T-helper 17 cell (primary cell): ENCODE measurements at places on chromosomes 5 and 9. TPM values are rescaled to one million over a fixed set of nuclear protein-coding genes. Genes with fewer than 3 reads are reported as not detected.
A peak's percentile ranks its signal among the peaks of the same experiment; 100 is the strongest.

GRCh38 chr9:117936185-117937130, 232.3 kb downstream of the TLR4 start:
- H3K4me3 ChIP-seq = no peak overlapping the region
- H3K27ac ChIP-seq = no peak overlapping the region
- no peaks in the 10 kb centered on the region for H3K27me3 ChIP-seq
- H3K4me1 ChIP-seq = no peaks in the 10 kb centered on the region
- DNase-seq = no peak

SPINK13 gene
- not detected for total RNA-seq

DNA sequence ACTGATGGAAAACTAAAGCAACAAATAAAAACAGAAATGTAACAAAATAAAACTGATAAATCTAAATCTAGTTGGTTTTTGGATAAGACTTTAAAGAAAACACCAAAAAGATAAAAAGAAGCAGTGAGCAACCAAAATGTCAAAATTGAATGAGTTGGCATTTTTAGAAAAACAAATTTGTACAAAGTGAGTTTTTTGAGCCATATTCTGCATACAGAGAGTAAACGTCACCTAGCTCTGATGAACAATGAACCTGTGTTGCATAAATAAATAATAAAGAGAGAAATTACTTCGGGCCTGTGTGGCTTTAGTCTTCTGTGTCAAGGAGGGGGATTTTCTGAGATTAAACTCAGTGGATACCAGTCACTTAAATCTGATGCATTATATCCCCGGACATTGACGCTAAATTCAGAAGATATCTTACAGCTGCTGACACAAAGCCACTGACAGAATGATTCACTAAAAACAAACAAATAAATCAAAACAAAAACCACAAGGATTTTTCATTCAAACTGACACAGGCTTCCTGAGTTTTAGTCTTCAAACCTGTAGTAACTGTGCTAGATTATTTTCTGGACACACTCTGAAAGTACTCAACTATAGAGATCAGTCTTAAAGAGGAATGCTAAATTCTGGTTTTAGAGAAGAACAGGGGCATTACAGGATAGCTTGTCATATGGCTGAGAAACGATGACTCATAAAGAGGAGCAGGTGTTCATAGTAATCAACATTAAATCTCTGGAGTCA, 403.5 kb upstream of the ST8SIA4 start:
- no peaks in the 10 kb centered on the region for H3K36me3 ChIP-seq
- no peak overlapping the region for H3K27ac ChIP-seq
- H3K4me3 ChIP-seq = no peak overlapping the region
- no peaks in the 10 kb centered on the region for H3K4me1 ChIP-seq
- no peak for DNase-seq

- no peaks in the 10 kb centered on the region for H3K4me1 ChIP-seq
- H3K4me3 ChIP-seq = no peak overlapping the region
- H3K36me3 ChIP-seq = no peaks in the 10 kb centered on the region
- DNase-seq = no peak
These were observed 56.7 kb downstream of the DAPK1 start for GRCh38 chr9:87554171-87554910.

PGM5 gene
- 0.16 TPM for total RNA-seq

DNA sequence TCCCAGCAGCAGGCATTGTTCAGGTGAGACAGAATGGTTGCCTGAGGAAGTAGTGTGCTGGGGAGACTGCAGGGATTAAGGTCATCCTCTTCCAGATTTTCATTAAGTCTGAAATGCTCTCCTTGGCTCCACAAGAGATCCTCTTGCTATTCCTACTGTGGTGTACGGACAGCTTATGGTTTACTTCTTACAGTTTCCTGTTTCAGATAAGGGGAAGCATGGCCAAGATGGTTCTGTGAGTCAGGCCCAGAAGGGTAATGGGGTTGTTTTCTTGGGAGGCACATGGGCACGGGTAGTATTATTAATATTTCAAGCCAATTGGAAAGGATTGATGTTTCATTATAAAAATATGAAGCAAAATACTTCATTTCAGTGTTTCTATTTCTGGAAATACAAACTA, 42.9 kb downstream of the GLRX start:
- H3K27ac ChIP-seq = no peak overlapping the region
- no peak for DNase-seq
- no peaks in the 10 kb centered on the region for H3K36me3 ChIP-seq
- peaks cover 5% of the 10 kb centered on the region for H3K4me1 ChIP-seq
- H3K27me3 ChIP-seq = no peaks in the 10 kb centered on the region

DNA sequence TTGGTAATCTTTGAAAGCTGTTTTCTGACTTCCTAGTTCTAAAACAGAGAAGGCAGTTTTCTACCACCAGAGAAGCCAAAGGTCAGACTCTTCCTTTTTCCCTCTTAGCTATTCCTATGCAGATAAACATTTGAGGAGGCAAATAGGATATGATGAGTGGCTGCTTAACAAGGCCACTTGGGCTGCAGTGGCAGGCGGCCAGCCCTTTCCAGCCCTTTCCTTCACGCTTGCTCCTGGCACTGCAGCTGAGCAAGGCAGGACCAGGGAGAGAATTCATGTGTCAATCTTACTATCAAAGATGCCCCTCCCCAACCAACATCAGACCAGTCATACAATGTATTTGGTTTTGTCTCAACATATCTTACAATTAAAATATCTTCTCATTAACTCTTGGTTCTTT, 36.8 kb upstream of the RNF38 start:
- H3K4me1 ChIP-seq = peaks cover 32% of the 10 kb centered on the region
- peak overlapping the region; percentile 47 for H3K27ac ChIP-seq
- H3K4me3 ChIP-seq = no peak overlapping the region
- no peaks in the 10 kb centered on the region for H3K36me3 ChIP-seq
- H3K27me3 ChIP-seq = no peaks in the 10 kb centered on the region
- DNase-seq = no peak

DNA sequence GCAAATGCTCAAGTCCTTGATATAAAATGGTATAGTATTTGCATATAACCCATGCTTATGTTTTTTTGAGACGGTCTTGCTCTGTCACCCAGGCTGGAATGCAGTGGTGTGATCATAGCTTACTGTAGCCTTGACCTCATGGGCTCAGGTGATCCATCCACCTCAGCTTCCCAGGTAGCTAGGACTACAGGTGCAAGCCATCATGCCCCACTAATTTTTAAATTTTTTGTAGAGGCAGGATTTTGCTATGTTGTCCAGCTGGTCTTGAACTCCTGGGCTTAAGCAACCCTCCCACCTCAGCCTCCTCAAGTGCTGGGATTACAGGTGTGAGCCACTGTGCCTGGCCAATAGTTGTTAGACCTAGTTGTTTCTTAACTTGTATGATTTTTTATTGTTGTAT, 17.3 kb downstream of the SLC36A3 start:
- no peaks in the 10 kb centered on the region for H3K36me3 ChIP-seq
- H3K4me3 ChIP-seq = no peak overlapping the region
- no peak for DNase-seq

DNA sequence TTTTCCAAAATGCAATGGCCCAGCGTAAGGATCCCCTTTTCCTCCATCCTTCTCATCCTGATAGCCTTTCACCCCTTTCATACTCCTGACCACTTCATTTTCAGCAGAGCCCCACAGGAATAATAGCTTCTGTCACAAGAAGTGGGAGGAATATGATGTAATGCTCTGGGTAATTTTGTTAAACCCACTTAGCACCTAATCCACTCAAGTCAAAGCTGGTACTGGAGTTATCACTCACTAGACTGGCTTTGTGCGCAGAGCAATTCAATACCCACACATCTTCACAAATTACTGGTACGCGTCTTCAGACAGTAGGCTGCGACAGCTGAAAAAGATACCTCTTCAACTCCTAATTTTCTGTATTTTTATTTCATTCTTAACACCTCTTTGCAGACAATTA, 2232.8 kb upstream of the WWC1 start:
- no peaks in the 10 kb centered on the region for H3K36me3 ChIP-seq
- H3K4me3 ChIP-seq = no peak overlapping the region
- no peak for DNase-seq
- no peaks in the 10 kb centered on the region for H3K27me3 ChIP-seq

DNA sequence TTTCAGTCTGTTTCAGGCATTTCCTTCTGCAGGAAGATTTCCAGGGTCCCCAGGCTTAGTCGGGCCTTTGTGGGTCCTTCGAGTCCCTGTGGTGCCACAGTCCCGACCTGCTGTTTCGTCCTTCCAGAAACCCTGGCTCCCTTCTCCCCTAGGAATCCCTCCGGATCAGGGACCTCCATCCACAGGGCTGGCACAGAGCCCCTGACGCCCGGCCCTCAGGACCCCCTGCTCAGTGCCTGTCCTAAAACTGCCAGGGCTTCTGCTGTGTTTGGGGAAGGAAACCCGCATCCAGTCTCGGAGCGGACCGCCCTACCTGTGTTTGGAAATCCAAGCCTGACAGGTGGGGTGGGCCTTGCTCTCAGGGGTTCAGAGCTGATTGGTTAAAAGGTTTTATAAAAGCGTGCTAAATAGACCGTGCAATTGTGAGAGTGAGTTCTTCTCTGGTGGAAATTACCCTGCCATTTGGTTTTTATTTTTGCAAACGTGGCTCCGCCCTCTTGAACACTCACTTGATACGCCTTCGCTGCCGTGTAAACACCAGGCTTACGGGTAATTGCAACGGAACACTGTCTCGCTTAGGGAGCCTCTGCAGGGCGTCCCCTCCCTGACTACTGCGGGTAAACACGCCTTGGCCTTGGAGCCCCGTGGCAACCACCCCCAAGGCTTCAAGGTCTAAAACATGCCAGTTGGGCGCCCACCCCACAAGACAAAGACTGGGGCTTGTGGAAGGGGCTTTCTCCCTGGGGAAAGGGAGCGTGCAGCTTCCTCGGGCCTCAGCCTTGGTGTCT, 121.2 kb downstream of the PHF2 start:
- DNase-seq = no peak
- no peak overlapping the region for H3K4me3 ChIP-seq
- no peak overlapping the region for H3K27ac ChIP-seq
- peaks cover 18% of the 10 kb centered on the region for H3K27me3 ChIP-seq

GRCh38 chr9:131810351-131811170, 70.7 kb upstream of the RAPGEF1 start:
- no peaks in the 10 kb centered on the region for H3K4me1 ChIP-seq
- H3K27me3 ChIP-seq = peaks cover 71% of the 10 kb centered on the region
- no peak overlapping the region for H3K4me3 ChIP-seq
- no peak for DNase-seq
- H3K27ac ChIP-seq = no peak overlapping the region

- no peak overlapping the region for H3K4me3 ChIP-seq
- no peaks in the 10 kb centered on the region for H3K4me1 ChIP-seq
- H3K27ac ChIP-seq = no peak overlapping the region
- no peaks in the 10 kb centered on the region for H3K36me3 ChIP-seq
- H3K27me3 ChIP-seq = peaks cover 8% of the 10 kb centered on the region
These were observed 134.2 kb upstream of the PRSS3 start for GRCh38 chr9:33661176-33661575.

- H3K4me1 ChIP-seq = no peaks in the 10 kb centered on the region
- no peaks in the 10 kb centered on the region for H3K27me3 ChIP-seq
- no peak overlapping the region for H3K4me3 ChIP-seq
- no peak for DNase-seq
- no peak overlapping the region for H3K27ac ChIP-seq
- H3K36me3 ChIP-seq = no peaks in the 10 kb centered on the region
These were observed 69.9 kb downstream of the TLE1 start for GRCh38 chr9:81619353-81620001.

DNA sequence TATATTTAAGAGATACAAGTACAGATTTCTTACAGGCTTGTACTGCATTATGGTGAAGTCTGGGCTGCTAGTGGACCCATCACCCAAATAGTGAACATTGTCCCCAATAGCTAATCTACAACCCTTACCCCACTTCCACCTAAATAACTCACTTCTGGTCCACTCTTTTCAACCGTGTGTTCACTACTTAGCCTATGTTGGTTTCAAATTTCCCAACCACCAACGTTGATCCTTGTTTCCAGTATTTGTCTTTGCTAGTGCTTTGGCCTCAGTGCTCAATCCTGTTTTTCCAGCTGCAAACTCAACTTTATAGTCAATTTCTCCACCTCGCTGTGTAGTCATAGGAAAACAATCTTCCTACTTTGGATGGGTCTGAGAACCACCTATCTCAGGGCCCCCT, 45.3 kb upstream of the TTC39B start:
- H3K27ac ChIP-seq = no peak overlapping the region
- no peaks in the 10 kb centered on the region for H3K27me3 ChIP-seq
- DNase-seq = no peak
- H3K4me1 ChIP-seq = peaks cover 13% of the 10 kb centered on the region

NMUR2 gene
- total RNA-seq = not detected

CNTNAP3 gene
- not detected for total RNA-seq

GRCh38 chr5:129135633-129136032, 41.1 kb downstream of the ISOC1 start:
- H3K27ac ChIP-seq = no peak overlapping the region
- H3K4me3 ChIP-seq = no peak overlapping the region
- H3K27me3 ChIP-seq = no peaks in the 10 kb centered on the region
- no peaks in the 10 kb centered on the region for H3K36me3 ChIP-seq
- no peaks in the 10 kb centered on the region for H3K4me1 ChIP-seq

- no peak overlapping the region for H3K27ac ChIP-seq
- no peaks in the 10 kb centered on the region for H3K36me3 ChIP-seq
- DNase-seq = no peak
- H3K4me1 ChIP-seq = no peaks in the 10 kb centered on the region
- no peak overlapping the region for H3K4me3 ChIP-seq
These were observed 81.7 kb downstream of the ADAMTS19 start for GRCh38 chr5:129541648-129542251.

SNCAIP gene
- not detected for total RNA-seq

GRCh38 chr5:146369691-146370090, 31.1 kb downstream of the POU4F3 start:
- no peaks in the 10 kb centered on the region for H3K36me3 ChIP-seq
- peaks cover 68% of the 10 kb centered on the region for H3K27me3 ChIP-seq
- DNase-seq = no peak
- H3K4me3 ChIP-seq = no peak overlapping the region
- no peak overlapping the region for H3K27ac ChIP-seq

GLRA1 gene
- total RNA-seq = not detected

DNA sequence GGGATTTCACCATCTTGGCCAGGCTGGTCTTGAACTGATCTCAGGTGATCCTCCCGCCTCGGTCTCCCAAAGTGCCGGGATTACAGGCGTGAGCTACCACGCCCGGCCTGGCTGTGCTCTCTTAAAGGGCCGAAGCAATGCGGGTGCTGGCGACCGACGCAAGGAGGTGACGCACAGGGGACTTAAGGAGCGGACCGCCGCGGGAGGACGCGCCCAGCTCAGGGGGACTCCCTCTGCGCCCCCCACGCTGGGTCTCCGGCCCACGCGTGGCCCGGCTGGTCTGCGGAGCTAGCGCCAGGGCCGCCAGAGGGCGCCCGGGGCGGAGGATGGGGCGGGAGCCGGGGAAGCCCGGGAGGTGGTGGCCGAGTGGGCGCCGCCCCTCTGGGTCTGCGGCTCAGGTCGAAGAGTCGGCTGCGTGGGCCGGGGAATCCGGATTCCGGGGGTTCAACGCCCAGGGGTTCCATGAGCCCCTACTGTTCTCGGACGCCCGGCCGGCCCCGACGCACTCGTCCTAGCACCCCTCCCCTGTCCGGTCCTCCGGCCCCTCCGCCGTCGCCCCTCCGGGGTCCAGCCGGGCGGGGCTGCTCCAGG, 502 bp upstream of the CERCAM start:
- H3K36me3 ChIP-seq = peaks cover 3% of the 10 kb centered on the region
- peaks cover 36% of the 10 kb centered on the region for H3K27me3 ChIP-seq
- no peak overlapping the region for H3K27ac ChIP-seq
